ENCODE measurements at places on chromosomes 11 and 22. TPM values are rescaled to one million over a fixed set of nuclear protein-coding genes. Genes with fewer than 3 reads are reported as not detected.

The OR8A1 gene
- total RNA-seq, result not detected

The ZC3H12C gene
- total RNA-seq, result 4.1 TPM

The OR51B5 gene
- total RNA-seq, result 1.8 TPM

The SLC35E4 gene
- 5.0 TPM for total RNA-seq

The CRACR2B gene
- 26.5 TPM for total RNA-seq

The ZNF143 gene
- 38.7 TPM for total RNA-seq

All from endodermal cell (in vitro differentiated cells).